ENCODE measurements at places on chromosomes 16 and 17.

DNA sequence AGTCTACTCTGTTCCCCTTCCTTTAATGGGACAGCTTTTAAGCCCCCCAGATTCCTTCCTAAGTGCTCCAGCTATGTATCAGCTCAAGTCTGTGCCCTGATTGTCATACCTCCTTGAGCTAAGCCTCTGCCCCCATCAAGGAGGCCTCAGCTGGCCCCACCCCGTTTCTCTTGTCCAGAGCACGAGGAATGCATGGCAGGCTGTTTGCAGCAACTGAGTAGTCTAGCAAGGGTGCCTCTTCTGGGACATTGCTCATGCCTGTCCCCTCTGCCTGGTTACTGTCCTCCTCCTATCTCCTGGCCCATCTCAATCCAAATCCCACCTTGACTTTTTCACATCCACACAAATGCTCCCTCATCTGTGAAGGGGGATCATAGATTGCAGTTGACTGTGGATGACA is 27.8 kb upstream of the TMEM220 start:
- DNase-seq: no peak

DNA sequence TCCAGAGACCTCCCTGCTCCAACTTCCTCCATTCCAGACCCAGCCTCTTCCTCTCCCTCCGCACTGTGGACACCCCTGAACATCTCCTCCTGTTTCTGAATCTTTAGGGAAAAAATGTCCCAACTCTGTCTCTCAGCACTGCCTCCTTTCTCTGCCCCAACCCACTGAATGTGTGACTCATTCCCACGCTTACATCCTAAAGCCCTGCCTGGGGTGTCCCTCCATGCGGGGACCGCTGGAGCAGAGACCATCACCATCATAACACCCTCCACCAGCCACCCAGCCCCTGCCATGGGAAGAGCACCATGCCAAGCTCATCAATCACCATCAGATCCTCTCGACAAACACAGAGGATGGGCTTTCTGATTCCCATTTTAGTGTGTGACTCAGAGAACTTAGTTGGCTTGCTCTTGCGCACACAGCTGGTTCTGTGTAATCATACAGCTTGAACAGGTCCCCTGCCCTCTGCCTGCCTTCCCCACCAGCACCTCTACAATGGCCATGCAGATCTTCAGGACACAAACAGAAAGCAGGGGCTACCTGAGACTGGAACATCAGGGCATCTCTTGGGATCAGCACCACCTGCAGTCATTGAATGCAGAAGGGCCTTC is 10.7 kb downstream of the RPRML start:
- no peak for DNase-seq

GRCh38 chr17:9169116-9169515 is 147.8 kb downstream of the NTN1 start:
- DNase-seq: no peak

DNA sequence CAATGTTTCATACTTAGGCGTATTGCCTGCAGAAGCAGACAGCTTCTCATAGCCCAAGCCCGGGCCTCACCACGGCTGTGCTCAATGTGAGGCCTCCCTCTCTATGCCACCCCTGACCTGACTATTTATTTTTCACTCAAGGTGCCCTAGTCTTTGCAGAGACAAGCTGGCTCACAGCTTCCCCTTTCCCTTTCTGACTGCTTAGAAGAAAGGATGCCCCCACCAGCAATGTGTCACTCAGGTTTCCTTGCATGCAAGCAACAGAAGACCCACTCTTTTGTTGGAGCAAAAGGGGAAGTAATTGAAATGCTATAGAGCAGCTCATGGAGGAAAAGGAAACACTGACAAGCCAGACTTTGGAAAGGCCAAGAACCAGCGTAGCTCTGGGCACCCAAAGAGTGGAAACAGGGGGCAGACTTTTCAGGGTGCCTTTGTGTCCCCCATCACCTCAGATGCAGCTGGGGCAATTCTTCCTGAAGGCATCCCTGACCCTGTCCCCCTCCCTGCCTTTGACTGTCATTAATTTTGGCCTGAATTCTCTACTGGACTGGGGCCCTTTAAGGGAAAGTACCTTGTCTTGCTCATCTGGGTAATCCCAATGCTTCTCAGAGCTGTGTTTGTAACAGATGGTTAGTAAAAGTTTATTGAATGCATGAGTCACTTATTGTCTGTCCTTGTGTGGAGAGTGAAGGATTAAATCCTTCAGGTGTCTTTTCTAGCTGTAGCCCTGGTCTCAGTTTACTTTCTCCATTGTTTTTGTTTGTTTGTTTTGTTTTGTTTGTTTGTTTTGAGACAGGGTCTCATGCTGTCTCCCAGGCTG is 17.8 kb downstream of the RGS9 start:
- DNase-seq: no peak

DNA sequence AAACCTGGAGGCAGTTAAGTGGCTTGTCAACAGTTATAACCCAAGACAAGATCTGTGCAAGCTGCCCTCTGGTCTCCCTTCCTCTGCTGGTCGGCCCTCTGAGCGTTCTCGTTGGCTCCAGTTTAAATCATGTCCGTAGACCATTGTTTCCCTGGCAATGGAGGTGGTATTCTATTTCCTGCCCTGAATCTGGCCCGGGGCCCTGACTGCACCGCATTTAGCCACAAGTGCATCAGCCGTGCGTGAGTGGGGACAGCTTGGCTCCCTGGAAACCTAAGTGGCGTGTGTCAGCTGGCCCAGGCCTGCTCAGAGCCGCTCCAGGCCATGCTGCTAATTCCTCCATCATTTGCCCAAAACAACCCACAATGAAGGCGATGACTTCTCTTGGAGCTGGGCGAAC is 15.0 kb upstream of the MYLK3 start:
- no peak for DNase-seq

DNA sequence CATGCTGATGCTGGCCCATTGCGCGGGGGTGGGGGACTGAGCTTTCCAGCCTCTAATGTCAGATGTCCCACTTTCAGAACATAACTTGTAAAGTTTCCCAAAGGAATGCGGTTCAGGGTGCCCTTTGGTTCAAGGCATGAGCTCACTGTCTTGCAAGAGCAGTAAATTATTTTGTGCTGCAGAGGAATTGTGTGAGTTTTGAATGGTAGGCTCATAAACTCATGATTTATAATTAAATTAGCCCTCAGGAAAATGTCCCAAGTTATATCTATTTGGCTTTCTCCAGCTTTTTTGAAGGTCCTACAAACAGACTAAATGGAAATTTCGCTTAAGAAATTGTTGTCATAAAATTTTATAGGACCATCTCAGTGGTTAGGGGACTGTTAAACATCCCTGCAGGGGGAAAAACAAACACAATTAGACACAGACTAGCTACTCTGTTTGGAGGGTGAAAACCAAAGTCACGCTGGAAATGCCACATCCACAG is 321.8 kb downstream of the HS3ST3B1 start:
- no peak for DNase-seq

DNA sequence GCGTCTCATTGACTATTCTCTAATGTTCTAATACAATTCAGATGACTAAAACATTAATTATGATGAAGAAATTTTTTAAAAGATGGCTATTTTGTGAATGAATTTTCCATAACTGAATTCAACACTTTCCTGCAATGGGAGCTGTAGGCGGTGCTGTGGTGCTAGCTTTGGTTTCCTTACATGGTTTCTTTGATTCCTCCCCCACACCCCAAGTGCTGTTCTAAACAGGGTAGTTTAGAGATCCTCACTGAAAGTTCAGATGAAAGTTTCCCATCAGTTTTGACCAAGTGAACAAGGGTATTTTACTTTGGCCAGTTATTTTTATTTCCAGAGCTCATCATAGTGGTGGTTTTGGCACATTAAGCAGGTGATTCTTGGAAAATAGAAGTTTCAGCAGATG is 26.0 kb upstream of the MRC2 start:
- no peak for DNase-seq

- DNase-seq: no peak
These were observed 38.9 kb upstream of the PLCG2 start for GRCh38 chr16:81740169-81740568.

GRCh38 chr17:1188812-1189504 is 9.2 kb upstream of the ABR start:
- no peak for DNase-seq

- no peak for DNase-seq
These were observed 60.7 kb upstream of the ADCY9 start for GRCh38 chr16:4176906-4177417.

DNA sequence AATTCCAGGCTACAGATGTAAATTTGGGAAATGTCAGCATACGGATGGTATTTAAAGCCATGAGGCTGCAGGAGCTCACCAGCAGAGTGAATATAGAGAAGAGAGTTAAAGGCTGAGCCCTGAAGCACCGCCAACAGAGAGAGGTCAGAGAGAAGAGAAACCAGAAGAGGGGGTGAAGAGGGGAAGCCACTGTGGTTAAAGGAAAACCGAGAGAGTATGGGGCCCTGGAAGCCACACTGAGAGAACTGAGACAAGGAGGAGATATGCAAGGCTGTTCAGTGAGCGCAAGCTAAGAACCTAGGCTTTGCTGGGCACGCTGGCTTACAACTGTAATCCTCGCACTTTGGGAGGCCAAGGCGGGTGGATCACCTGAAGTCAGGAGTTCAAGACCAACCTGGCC is 24.6 kb downstream of the COPRS start:
- no peak for DNase-seq

- DNase-seq: no peak
These were observed 45.1 kb downstream of the NOG start for GRCh38 chr17:56638591-56639051.

DNA sequence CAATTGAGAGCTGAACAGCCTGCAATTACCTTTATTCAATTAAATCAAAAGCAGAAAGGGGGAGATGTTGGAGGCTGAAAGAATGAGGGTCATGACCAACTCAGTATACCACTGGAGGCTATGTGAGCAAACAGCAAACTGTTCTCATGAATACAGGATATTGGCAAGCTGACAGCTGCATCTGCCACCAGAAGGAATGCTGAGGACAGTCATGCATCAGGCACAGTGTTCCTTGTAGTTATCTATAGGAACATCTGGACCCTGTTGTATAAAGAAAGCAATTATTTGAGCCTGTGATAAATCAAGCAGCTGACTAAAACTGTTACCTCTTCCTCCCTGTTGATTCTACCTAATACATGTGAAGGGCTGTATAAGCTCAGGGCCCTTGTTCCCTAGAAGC is 2064.6 kb downstream of the TP53TG3F start:
- no peak for DNase-seq

Measured in stimulated activated CD8-positive, alpha-beta memory T cell treated with anti-CD3 and anti-CD28 coated beads, Interleukin-7, amount 100 ng/mL, for 24 hours (primary cell).